ENCODE measurements at places on chromosomes 11 and 22. TPM values are rescaled to one million over a fixed set of nuclear protein-coding genes. Genes with fewer than 3 reads are reported as not detected.

DNA sequence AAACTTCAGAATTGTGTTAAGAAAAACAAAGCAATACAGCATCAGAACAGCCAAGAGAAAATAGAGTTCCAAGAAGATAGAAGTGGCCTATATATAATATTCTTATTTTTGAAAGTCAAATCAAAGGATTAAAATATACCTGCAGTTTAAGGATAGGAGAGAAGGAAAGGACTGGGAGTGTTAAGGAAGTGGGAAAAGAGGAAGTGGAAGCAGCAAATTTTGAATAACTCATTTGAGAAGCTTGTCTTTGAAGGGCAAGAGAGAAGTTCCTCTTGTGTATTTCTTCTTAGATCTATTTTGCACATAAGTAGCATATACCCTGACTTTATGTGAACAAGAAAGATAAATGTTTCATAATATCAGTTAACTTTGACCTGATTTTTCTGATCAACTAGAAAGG is 62.6 kb upstream of the SLC17A6 start:
- no peak for DNase-seq

DNA sequence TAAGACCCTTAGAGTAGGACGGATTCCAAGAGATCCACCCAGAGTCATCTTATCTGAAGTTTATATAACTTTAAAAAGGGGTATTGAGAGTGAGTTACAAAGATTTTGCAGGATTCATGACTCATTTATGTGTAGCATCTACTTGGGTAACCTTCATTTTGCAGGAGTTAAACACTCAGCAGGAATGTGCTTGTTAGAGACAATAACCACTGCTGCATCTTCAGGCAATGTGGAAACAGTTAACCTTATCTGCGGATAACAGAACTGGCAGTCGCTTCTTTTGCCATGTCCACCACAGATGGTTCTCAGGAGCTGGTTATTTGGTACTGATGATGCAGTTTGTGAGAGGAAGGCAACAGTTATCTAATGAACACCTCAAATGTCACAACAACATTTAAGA is 417.9 kb upstream of the DDI1 start:
- DNase-seq = no peak

- peak; percentile 65 for DNase-seq
Measured at GRCh38 chr22:50185375-50186087, at the start of gene TRABD. Gene TRABD, plus strand, starts transcription at chr22:50185913. Its CDS starts 7,148 bp downstream, at chr22:50193061.

- peak; percentile 69 for DNase-seq
Measured at GRCh38 chr11:61897387-61898246, 6.3 kb upstream of the FADS3 start.

DNA sequence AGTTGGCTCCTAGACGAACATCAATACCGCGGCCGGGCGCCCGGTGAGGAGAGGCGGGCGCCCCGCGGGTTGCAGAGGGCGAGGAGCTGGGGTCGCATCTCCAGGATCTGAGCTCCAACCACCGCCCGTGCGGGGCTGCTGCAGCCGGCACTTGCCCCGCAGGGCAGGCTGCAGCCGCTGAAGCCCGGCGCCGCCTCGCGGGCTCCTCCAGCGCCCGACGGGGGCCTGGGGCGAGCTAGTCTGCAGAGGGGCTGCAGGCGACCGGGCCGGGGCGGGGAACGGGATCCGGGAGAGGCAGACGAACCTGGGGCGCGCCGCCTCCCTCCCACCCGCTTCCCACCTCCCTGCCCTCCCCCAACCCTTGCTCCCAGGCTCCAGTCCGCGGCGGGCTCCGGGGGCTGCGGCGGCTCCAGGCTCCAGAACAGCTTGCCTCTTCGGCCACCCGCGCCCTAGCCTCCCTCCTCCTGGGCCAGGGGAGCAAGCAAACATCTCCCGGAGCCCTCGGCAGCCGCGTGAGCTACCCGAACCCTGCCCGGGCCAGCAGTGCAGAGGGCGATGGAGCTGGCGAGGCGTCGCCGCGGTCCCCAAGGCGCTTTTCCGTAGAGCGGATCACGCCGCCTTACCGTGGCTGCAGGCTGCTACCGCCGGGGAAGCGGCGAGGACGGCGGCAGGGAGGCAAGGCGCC is 802 bp downstream of the TENM4 start:
- peak; percentile 9 for DNase-seq

- no peak for DNase-seq
Measured at GRCh38 chr11:69435161-69435986, 46.1 kb upstream of the LINC01488 start.

DNA sequence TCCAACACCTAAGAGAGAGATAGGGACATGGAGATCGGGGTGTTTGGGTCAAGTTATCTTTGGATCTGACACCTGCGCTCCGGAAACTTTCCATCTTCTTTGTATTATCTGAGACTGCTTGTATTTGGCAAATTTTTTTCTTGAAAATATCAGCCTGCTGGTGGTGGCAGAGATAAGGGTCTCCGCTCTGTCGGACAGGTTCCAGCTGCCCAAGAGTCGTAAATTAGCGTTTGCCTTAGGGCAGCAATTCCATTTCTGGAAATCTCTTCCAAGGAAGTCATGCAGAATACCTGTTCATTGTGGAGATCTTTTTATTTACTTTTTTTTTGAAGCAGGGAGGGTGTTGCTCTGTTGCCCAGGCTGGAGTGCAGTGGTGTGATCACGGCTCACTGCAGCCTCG is 19.5 kb upstream of the CSNK1E start:
- no peak for DNase-seq

DNA sequence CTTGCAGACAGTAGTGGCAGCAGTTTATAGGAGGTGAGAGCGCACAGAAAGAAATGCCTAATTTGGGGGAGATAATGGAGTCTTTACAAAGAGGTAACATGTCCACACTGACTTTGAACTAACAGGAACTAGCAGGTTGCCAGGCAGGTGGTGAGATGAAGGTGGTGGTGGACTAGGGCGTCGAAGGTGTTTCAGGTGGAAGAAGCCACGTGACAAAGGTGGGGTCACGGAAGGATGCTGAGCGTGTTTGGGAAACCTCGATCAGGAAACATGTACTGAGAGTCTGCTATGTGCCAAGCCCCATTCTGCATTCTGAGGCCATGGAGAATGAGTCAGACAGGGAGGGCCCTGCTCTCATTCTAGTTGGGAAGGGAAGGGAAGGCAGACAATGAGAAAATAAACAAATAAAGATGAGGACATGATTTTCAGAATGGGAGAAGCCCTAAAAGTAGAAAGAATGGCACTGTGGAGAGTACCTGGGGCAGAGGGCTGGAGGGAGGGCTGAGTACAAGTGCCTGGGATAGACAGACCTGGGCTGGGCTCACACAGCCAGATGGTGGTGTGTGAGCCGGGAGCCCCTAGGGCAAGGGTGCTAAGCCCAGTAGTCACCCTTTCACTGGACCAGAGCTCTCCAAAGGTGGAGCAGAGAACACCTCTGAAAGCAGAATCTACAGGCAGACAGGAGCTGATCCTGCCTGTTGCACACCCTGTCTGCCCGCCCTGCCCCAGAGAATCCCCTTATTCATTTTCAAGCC is 16.2 kb upstream of the NNMT start:
- DNase-seq = no peak

GRCh38 chr22:40024201-40025061 is 29.7 kb downstream of the FAM83F start:
- peak; percentile 58 for DNase-seq

DNA sequence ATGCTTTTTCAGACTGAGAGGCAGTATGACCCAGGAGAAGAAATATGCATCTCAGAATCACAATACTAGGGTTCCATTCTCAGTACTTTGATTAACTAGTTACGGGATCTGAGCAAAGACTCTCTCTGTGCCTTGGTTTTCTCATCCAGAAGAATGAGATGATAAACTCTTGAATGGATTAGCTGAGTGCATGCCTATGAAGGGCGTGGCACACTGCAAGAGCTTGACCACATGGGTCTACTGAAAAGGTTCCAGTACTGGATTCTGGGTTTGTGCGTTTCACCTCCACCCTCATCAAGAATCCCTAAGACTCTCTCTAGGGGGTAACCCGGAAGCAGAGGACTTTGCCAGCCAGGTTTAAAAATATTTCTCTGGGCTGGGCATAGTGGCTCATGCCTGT is 25.6 kb downstream of the PGA5 start:
- DNase-seq = no peak

GRCh38 chr11:74380746-74381439 is 17.3 kb downstream of the PGM2L1 start:
- no peak for DNase-seq

DNA sequence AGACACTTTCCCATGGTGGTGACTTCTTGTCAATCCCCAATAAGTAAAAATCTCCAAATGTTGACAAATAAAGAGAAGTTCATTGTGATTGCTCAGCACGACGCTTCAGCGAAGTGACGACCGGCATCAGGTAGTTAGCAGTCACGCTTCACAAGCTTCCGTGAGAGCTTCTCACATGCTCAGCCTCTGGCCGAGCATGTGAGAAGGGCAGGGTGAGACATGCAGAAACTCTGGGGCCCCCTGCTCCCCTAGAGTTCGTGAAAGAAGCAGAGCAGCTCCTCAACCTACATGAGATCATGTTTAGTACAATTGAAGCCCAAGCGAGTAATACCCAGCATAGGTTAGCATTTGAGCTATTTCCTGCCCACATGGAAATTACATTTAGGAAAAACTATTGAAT is 4.4 kb upstream of the C11orf16 start:
- no peak for DNase-seq

Gene P4HA3
- not detected for total RNA-seq

Gene GVQW3
- 2.4 TPM for total RNA-seq

Gene APOA5
- not detected for total RNA-seq

Gene OR8D1
- total RNA-seq = not detected

Gene MRE11
- 28.4 TPM for total RNA-seq

Gene BBOX1
- 0.84 TPM for total RNA-seq

Gene XRCC6
- 170 TPM for total RNA-seq

Data from tibial nerve (tissue), 4 donors.